ENCODE measurements at places on chromosomes 5 and 9.

- no peak for DNase-seq
Measured at GRCh38 chr5:135978212-135978631, 23.4 kb upstream of the LECT2 start.

DNA sequence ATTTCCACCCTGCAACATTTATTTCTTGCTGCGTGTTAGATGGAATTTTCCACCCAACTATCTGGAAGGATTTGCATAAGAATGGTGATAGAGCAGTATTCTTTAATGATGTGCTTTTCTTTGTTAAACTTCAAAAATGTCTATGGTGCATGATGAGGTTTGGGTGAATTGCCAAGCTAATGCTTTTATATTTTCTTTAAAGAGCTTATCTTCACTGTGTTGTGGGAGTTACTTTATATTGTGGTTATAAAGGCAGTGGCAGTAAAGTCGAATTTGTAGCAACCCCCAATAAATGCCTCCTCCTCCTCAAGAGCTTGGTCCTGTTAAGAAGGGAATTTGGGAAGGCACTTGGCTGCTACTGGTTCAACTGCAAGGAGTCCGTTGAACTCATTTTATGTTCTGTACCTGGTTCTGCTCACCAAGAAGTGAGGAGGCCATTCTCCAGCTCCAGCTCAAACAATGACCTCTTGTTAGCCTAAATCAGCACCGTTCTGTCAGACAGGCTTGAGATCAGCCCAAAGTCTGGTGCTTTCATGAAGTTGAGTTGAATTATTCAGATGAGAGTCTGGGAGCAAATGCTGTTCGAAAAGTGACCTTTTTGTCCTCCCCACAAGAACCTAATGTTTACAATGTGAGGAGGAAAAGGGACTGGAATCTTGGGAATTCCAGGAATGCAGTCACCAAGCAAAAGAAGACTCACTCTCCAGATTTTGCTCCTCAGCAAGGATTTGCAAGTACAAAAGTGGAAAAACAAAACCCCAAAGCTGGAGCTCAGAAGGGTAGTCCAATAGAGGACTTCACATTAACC lies 217.0 kb downstream of the TMEM38B start:
- no peak for DNase-seq

DNA sequence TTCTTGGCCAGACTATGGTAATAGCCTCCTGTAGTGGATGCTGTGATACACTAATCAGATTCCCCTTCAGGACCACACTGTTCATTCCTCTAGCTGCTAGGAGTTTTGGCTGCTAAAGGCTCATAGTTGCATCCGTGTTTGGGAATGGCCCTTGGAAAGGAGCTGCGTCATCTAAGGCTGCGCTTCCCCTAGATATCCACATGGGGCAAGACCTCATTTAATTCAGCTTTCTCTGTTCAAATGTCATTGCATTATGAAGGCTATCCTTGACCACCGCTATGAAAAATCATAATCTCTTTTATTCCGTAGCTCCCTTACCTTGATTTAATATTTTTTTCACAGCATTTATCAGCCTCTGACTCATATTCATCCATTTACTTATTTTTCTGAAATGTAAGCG lies 258.3 kb upstream of the NR4A3 start:
- DNase-seq = no peak

DNA sequence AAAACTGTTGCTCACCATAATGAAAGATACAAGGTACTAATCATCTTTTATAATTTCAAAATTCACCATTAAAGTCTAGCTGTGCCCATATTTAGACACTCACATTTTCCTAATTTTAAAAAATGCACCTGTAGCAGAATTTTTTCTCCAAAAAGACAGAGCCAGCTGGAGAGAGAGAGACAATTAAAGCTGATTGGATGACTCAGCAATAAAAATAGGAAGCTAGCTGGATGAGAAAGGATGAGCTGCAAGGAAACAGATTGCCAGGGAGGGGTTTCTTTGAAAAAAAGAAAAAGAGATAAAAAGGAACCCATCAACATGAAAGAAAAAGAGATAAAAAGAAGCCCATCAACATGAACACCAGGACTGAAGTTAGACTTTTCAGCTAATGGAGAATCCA lies 73.8 kb downstream of the HCN1 start:
- DNase-seq = no peak

- DNase-seq = no peak
Measured at GRCh38 chr5:138029944-138030343, 2.9 kb downstream of the FAM13B start.

DNA sequence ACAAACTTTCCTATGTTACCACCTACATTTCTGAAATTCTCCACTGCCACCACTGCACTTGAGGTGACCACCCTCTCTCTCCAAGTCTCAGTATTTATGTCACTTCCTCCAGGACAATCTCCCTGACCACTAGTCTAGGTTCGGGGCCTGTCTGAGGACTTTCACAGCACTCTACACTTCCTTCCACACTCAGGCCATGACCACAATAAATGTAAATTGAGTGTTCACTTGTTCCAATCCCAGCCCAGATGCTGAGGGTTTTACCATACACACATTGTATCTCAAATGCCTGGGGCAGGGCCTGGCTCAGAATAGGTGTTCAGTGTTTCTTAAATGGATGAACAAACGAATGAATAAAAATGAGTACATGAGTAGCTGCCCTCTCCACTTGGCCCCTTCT lies 26.9 kb upstream of the CCNG1 start:
- DNase-seq = no peak

Measured in T-helper 1 cell (primary cell).